ENCODE measurements at places on chromosomes 6 and 20.
A peak's percentile ranks its signal among the peaks of the same experiment; 100 is the strongest.

DNA sequence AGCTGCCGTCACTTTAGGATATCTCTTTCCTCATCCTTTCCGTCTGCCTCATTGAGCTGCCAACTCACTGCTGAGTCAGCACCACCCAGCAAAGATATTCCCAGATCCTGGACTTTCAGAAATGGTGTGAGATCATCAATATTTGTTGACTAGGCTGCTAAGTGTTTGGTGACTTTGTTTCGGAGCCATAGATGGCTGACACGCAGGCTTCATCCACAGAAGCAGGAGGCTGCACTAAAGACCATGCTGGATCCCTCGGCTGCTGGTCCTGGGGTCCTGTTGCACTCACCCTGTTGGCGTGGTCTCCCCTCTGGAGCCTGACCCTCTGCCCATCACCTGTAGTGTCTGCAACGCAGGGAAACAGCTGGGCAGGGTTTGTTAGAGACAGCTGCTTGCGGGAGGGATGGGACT is 96.5 kb downstream of the ERMARD start:
- DNase-seq: no peak

DNA sequence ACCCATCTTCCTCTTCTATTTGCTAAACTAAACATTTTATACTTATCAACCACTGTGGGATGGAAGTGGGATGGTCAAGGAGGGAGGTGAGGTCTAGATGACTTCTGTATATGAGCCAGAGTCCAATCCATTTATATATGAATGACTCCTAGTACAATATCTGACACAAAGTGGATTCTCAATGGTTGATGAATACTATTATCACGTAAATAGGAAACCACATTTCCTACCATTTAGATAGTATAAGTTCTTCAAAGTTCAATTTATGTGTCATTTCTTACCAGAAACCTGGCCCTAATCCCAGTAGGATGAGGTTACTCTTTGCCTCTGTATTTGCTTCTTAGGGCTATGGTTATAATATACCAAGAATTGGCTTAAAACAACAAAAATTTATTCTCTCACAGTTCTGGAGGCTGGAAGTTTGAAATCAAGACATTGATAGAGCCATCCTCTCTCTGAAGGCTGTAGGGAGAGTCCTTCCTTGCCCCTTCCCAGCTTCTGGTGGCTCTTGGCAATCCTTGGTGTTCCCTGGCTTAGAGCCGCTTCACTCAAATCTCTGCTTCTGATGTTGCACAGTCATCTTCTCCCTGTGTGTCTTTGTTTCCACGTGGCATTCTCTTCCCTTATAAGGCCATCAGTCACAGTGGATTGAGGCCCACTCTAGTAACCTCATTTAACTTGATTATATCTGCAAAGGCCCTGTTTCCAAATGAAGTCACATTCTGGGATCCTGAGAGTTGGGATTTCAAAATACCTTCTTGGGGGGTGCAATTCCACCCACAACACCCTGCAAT is 41.0 kb upstream of the RAB23 start:
- DNase-seq: no peak

DNA sequence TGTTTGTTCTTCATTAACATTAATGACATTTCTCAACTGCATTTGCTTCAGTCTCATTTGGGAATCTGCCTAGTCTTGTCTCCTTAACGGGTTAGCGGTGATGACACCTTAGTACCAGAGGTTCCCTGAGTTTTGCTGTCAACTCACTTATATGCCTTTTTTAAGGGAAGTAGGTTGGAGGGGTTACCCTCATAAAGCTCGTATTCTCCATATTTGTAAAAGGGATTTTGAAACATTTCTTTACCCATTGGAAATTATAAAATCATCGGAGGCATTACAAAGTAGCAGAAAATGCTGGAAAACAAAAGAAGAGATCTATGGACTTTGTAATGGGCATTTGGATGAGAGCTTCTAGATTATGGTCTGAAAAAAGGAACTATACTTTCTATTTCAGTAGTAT is 88.7 kb upstream of the PRDM1 start:
- DNase-seq: no peak

DNA sequence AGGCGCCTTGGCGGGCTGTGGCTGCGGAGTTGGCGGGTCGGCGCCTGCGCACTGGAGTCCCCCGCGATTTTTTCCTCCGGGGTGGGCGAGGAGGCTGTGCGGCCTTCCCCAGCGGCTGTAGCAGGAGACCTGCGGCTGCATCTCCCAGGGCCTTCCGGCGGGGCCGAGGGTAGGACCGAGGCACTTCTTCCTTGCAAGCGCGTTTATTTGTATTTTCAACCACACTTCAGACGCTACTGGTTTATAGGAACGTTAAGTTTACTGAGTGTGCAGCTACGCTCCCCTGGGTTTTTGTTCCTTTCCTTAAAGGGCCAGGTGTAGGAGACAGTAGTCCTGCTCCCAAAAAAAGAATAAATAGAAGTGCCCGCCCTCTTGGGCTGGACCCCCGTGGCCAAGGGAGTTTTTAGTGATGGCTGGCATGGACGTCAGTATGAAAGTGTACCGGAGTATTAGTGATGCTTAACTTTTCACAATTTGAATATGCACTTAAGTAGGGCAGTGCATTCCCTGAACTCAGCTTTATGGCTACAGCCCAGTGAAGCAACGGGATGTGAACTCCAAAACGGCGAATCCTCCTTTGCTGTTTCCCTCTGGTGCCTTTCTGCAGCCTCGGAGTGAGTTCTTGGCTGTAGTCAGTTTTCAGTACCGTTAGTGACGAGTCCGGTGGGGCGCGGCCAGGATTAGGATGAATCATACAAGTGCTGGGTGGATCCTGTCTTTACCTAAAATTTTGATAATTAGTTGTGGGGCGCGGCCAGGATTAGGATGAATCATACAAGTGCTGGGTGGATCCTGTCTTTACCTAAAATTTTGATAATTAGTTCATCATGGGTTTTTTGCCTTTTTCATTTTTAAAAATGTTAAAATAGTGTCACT is 1.0 kb upstream of the FBXO5 start:
- DNase-seq: peak; percentile 82

DNA sequence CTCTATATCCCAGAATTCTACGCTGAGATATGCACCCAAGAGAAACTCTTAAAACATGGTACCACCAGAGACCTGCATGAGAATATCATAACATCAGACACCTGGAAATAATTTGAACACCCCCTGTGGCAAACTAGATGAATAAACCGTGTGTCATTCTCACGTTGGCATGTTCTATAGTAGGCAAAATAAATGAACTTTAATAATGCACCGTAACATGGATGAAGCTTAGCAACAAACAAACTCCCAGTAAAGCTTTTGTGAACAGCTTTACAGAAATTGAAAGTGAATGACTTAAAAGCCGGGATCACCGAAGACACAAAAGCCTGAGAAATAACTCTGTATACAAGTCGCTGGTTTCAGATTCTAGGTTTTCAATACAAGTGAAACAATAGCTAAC is 1166.8 kb upstream of the CITED2 start:
- no peak for DNase-seq

- no peak for DNase-seq
These were observed 46.9 kb upstream of the CD93 start for GRCh38 chr20:23132930-23133559.

DNA sequence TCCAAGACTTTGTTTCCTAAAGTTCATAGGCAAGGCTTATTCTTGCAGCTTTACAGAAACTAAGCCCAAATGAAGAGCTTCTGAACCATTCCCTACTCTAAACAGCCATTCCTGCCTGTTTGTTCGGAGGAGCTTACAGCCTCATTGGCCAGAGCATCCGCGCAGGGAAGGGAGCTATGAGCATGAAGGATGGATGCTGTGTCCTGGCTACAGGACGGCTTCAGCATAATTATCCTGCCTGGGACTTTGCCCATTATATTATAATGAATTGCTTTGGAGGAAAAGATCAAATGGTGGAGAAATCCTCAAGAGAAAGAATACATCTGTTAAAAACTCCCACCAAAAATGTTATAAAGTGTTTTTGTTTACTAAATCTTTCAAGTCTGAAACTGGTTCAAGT is 378.2 kb upstream of the BTBD3 start:
- no peak for DNase-seq

- DNase-seq: no peak
These were observed 161.7 kb upstream of the AFDN start for GRCh38 chr6:167664678-167665660.

GRCh38 chr6:155313602-155314091 is 637 bp downstream of the TFB1M start:
- no peak for DNase-seq

- no peak for DNase-seq
These were observed 9.7 kb upstream of the AFDN start for GRCh38 chr6:167817016-167817415.

DNA sequence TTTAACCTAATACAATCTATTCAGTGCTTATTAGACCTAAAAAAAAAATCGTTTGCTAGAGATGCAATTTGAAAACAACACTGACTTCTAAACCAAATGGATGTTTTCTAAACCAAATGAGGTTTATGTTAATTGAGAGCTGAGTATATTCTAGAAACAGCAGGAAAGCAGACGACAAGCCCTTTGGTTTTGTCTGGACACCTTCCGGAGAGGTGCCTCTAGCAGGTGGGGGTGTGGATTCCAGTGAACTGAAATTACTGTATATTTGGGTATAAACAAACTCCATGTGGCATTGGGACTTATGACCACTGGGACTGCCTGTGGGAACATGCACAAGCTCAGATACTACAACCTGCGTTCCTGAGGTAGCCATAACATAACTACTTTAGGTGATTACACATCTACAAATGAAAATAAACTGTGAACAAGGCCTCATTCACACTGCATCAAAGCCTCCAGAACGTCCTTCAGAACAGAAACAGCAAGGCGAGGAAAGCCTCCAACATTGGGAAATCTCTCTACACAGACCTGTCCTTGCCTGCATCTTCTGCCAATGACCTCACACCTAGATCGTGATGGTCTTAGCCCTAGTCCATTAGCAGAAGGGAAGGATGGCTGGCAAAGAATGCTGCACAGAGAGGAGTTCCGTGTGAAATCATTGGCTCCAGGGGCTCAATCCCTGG is 206.8 kb upstream of the FOXQ1 start:
- no peak for DNase-seq

Data from stimulated activated CD8-positive, alpha-beta memory T cell treated with anti-CD3 and anti-CD28 coated beads, Interleukin-7, amount 100 ng/mL, for 1 hour (primary cell).